Hepatocyte (in vitro differentiated cells): ENCODE measurements at places on chromosomes 5 and 9.

- H3K27me3 ChIP-seq = no peaks in the 10 kb centered on the region
- H3K36me3 ChIP-seq = no peaks in the 10 kb centered on the region
- no peak overlapping the region for H3K4me3 ChIP-seq
- no peak overlapping the region for H3K27ac ChIP-seq
These were observed 113.4 kb upstream of the GRHPR start for GRCh38 chr9:37309136-37309535.

DNA sequence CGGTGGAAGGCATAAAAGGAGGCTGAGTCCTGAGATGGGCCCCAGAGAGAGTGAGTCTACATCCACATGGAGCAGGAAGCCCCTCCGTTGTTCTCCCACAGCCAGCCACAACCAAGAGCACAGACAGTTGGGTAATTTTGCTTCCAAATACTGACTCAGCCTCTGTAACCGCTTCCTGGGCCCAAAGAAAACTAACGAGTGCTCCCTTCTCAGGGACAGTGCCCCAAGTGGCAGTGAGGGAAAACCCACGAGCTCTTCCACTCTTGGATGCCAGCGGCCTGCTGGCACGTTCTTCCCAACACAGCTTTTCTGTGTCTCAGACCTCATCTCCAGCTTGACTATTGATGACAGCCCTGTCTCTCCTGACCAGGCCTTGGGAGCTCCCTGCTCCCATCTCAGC is 207.6 kb downstream of the FSTL4 start:
- H3K36me3 ChIP-seq = no peaks in the 10 kb centered on the region
- no peak overlapping the region for H3K4me3 ChIP-seq
- H3K4me1 ChIP-seq = no peaks in the 10 kb centered on the region

- H3K4me3 ChIP-seq = no peak overlapping the region
- DNase-seq = no peak
- H3K36me3 ChIP-seq = no peaks in the 10 kb centered on the region
- H3K27me3 ChIP-seq = no peaks in the 10 kb centered on the region
- no peak overlapping the region for H3K27ac ChIP-seq
- no peaks in the 10 kb centered on the region for H3K4me1 ChIP-seq
These were observed 14.8 kb downstream of the TAS2R1 start for GRCh38 chr5:9615331-9615730.

GRCh38 chr5:52283221-52283620 is 504.5 kb upstream of the ITGA1 start:
- no peak overlapping the region for H3K4me3 ChIP-seq
- H3K27ac ChIP-seq = no peak overlapping the region
- no peaks in the 10 kb centered on the region for H3K4me1 ChIP-seq
- H3K36me3 ChIP-seq = no peaks in the 10 kb centered on the region
- peak; percentile 6 for DNase-seq
- no peaks in the 10 kb centered on the region for H3K27me3 ChIP-seq
